ENCODE measurements at places on chromosomes 3 and 15.

DNA sequence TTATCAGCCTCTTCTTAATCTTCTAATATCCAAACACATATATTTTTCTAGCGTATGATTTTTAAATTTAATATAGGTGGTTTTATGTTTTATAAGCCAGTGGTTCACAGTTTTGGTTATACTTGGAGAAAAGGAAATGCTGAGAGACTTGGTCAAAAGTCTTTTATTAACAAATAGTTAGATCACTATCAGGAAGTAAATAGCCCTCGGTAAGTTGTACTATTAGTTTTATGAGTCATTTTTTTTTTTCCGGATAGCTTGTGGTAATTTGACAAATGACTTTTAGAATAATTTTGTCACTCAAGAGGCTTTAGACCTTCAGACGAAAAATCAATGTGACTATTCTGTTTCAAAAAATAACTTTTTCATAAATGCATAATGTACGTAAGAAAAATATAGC is 232.2 kb upstream of the ROBO1 start:
- no peak for DNase-seq

- DNase-seq, result no peak
These were observed 609.5 kb upstream of the UBE2E2 start for GRCh38 chr3:22593638-22594037.

DNA sequence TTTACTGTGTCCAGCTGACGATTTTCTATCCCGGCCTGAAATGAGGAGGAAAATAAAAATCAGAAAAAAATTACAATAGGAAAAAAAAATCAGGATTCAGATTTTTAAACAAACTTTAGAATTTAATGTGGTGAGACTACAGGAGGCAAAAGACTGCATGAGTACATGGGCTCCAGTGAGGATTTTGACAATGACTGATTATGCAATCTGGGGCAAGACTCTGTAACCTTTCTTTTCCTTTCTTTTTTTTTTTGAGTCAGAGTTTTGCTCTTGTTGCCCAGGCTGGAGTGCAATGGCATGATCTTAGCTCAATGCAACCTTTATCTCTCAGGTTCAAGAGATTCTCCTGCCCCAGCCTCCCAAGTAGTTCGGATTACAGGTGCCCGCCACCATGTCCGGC is 29.9 kb downstream of the SPG11 start:
- no peak for DNase-seq

DNA sequence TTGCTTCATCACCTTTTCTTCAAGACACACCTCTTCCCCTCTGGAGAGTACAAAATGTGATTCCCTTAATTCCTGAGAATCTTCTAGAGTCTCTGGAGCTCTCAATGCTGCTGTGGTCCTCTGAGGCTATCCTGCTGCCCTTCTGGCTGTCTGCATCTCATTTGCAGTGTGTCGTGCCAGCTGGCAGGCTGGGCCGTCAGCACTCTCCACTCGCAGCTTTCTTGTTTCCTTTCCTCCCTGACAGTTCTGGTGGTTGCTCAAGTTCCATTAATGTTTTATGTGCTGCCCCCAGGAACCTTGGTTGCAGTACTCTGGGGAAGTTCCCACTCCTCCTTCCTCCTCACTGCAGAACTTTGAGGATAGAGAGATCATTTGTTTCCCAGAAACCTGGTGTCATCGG is 210.8 kb upstream of the ROPN1 start:
- no peak for DNase-seq

DNA sequence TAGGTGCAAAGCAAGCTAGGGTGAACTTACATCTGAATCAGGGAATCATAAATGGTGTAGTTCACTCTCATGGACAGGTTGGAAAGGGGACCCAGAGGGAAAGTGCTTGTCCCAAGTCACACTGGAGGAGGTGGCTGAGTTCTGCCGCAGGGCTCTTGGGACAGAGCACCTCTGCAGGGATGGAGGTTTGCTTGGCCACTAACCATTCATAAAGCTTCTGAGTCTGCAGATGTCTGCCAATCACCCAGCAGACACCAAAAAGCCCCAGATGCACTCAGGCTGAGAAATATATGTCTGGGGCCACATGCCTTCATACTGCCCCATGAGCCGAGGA is 17.9 kb upstream of the RTP2 start:
- no peak for DNase-seq

- no peak for DNase-seq
These were observed 674 bp upstream of the MECOM start for GRCh38 chr3:169663951-169664820.

GRCh38 chr3:176147251-176147650 is 1050.0 kb downstream of the TBL1XR1 start:
- peak; percentile 95 for DNase-seq

GRCh38 chr3:59006634-59007517 is 42.9 kb downstream of the CFAP20DC start:
- DNase-seq, result no peak

GRCh38 chr15:28998511-28998910 is 112.7 kb downstream of the APBA2 start:
- DNase-seq, result no peak

DNA sequence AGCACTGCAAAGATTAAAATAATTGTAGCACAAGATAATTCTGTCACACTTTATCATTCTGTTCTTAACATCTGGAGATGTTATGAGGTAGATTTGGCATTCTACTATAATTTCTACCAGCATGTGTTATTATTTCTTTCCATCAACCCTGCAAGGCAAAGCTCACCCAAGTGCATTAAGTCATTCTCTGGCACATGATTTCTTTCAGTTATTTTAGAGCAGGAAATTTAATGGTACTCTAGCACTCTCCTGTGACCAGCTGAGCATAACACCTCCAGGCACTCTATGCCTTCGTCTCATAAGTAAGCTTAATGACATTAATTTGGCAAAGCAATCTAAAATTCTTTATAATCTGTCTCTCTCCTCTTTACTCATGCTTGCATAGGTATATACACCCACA is 300.2 kb upstream of the GPR149 start:
- DNase-seq, result peak; percentile 7

GRCh38 chr3:125107363-125107762 is 51.6 kb upstream of the HEG1 start:
- no peak for DNase-seq

GRCh38 chr3:30631243-30631904 is 25.0 kb downstream of the TGFBR2 start:
- no peak for DNase-seq

- DNase-seq, result no peak
These were observed 23.7 kb upstream of the HERC1 start for GRCh38 chr15:63857461-63857856.

DNA sequence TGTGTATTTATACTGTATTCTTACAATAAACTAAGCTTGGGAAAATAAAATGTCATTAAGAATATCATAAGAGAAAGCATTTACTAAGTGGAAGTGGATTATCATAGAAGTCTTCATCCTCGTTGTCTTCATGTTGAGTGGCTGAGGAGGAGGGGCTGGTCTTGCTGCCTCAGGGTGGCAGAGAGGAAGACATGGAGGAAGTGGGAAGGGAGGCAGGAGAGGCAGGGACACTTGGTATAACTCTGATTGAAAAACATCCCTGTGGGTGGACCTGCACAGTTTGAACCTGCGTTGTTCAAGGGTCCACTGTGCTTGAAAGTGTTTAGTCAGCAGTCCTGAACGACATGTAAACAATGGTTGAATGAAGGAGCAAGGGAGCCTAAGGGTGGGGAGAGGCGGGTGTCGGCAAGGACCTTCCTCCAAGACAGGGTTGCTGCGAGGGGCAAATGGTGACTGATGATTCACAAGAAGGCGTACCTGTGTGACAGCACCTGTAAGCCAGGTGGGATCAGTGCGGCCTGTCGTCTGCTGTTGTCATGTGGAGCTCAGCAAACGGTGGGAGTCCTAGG is 103.8 kb upstream of the KLF13 start:
- DNase-seq, result no peak

DNA sequence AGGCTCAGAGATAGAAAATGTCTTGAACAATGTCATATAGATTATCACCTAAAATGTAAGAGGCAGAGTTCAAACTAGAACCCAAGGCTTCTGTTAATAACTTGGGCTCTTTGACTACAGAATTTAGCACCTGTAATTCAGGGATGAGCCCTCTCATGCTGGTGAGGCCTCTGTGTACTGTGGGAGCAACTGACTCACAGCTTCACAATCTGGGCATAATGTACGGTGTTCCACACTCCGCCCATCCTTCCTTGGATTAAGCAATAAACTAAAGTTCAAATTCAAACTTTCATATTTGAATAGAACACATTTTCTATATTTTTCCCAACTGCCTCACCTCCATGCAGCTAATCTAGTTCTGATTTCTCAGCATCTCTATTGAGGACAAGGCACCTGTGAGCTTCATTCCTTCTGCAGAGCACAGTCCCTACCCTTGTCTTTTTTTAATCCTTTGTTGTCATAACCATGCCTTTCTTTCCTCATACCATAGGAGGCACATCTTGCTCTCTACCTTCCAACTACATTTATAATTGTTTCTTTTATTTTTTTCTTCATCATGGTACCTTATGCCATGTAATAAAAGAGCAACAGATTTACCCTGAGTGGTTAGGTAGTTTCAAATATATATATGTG is 392.1 kb downstream of the NLGN1 start:
- no peak for DNase-seq

DNA sequence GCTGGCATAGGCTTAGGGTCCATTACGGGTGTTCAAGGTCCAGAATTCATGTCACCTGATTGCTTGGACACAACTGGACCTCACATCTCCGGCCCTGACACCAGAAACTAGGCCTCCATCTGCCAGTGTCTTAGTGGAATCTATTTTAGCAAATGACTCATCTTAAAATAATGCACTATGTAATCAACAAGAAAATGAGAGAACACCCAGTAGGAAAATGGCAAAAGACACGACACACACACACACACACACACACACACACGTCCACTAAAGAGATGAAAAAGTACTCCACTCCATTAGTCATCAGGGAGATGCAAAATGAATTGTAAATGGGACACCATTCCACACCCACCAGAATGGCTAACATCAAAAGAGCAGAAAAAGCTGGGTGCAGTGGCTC is 11.2 kb downstream of the APBA2 start:
- DNase-seq, result no peak

GRCh38 chr15:57923306-57923705 is 142.2 kb downstream of the ALDH1A2 start:
- no peak for DNase-seq

- no peak for DNase-seq
These were observed 24.0 kb downstream of the ANXA2 start for GRCh38 chr15:60373745-60374144.

GRCh38 chr15:62109437-62109836 is 42.7 kb downstream of the C2CD4A start:
- no peak for DNase-seq

GRCh38 chr15:67840749-67841512 is 1.1 kb upstream of the RNU6-1 start:
- DNase-seq, result no peak

GRCh38 chr3:60080648-60081047 is 1030.8 kb upstream of the CFAP20DC start:
- DNase-seq, result no peak

GRCh38 chr3:102018551-102018950 is 169.2 kb downstream of the NFKBIZ start:
- no peak for DNase-seq

DNA sequence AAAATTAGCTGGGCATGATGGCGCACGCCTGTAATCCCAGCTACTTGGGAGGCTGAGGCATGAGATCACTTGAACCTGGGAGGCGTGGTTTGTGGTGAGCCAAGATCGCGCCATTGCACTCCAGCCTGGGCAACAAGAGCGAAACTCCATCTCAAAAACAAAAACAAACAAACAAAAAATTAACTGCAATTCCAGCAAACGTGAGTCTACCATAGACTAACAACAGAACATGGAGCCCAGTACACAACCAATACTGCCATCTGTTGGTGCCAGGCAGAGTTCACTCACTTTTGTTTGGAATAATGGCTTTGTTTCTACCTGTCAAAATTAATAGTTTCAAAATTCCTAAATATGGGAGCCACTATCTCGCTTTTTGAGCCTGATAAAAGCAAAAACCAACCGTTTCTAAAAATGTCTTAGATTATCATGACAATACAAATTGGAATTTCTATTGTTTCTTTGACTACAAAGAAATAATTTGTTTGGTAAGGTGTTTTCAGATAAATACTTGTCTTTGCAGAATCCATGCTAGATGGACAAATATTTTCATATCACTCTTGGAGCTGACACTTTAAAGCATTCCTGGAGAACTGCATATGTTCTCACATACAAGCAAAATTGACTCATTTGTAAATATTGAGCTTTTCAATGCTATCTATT is 45.0 kb downstream of the GPR176 start:
- no peak for DNase-seq

DNA sequence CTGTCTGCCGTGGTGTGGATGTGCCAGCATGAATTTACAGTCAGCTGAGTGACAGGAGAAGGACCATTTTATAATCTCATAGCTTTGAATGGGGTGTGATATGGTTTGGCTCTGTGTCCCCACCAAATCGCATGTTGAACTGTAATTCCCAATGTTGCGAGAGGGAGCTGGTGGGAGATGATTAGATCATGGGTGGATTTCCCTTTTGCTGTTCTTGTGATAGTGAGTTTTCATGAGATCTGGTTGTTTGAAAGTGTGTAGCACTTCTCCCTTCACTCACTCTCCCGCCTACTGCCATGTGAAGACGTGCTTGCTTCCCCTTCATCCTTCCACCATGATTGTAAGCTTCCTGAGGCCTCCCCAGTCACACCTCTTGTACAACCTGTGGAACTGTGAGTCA is 111.9 kb upstream of the CHD2 start:
- no peak for DNase-seq

DNA sequence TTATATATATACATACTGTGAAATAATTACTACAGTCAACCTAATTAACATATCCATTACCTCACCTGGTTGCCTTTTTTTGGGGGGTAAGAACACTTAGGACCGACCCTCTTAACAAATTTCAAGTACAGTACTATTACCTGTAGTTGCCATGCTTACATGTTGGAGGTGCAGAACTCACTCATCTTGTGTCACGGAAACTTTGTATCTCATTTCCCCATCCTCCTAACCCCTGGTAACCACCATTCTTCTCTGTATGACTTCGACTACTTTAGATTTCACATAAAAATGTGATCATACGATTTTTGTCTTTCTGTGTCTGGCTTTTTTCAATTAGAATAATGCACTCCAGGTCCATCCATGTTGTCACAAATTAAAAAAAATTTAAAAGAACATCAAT is 55.5 kb upstream of the MELTF start:
- DNase-seq, result no peak

DNA sequence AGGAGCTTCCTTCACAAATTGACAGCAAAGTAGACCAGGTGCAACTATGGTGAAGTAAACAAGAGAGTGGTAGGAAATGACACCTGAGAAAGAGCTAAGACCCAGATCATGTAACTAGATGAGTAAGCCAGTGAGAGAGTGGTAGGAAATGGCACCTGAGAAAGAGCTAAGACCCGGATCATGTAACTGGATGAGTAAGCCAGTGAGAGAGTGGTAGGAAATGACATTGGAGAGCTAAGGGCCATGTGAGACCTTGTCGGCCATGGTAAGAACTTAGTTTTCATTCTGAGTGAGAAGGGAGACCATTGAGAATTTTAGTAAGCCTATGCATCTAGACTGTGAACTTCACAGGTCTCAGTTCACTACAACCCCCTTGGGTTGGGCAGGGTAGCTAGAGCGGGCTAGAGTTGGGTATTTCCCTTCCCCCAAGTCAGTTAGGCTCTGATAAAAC is 5.4 kb upstream of the SENP7 start:
- no peak for DNase-seq

- DNase-seq, result no peak
These were observed 208.4 kb upstream of the CD96 start for GRCh38 chr3:111333642-111334041.
